ENCODE measurements at places on chromosomes 5 and 9.
A peak's percentile ranks its signal among the peaks of the same experiment; 100 is the strongest.

GRCh38 chr5:337563-338130 lies 16.1 kb downstream of the AHRR start:
- no peak for DNase-seq

DNA sequence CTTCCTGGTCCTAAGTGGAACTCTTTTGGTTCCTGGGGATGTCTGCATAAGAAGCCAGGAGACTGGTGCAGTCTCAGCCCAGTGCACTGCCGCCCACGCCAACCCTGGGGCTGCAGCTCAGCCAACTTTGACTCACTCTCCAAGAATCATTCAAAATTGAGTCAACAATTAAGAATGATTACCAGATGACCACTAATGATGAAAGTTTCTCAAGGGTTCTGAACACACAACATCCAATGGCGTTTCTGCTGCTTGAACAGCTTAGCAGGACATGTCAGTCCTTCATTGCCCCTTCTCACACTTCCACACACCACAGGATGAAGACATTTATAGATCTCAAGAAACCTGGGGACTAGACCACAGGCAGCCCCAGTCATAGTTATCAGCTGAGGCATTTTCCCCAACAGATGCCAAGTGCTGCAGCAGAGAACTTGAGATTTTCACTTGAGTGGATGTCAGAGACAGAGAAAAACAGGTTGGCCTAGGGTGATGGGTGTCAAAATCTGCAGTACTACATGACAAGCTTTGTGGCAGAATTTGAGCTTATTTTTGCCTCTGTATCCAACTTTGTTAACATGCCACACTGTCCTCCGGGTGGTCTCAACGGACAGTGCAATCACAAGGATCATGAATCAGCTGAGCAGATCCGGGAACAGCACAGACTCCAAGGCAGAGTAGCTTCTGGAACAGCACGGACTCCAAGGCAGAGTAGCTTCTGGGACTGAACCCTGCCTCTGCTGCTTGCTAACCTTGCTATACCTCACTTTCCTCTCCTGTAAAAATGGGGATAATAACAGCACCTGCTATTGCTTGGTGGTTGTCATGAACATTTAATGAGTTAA lies 356.1 kb downstream of the SPOCK1 start:
- no peak for DNase-seq

DNA sequence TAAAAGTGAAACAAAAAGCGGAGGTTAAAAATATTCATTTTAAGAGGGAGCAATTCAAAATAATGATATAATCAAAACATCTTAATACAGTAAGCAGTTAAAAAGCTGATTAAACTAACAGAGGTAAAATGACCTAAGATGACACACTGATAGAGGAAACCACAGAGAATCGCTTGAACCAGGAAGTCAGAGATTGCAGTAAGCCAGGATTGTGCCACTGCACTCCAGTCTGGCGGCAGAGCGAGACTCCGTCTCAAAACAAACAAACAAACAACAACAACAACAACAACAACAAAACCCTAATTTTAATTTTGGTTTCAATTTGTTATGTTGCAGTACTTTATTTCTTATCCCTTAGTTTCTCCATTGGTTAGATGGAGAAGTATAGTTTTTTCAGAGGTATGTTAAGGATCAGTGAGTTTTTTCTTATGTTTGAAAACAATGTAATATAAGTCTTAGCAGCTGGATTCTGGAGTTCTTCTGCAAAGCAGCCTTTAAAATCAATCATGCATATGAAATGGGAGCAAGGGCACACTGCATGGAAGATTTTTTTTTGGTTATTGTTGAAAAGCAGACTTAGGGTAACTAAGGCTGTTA lies 58.5 kb downstream of the MLANA start:
- DNase-seq, result peak; percentile 38

GRCh38 chr5:61600945-61601511 lies 269.0 kb downstream of the ZSWIM6 start:
- DNase-seq, result no peak

GRCh38 chr5:10424124-10424731 lies 17.5 kb upstream of the ROPN1L start:
- no peak for DNase-seq

DNA sequence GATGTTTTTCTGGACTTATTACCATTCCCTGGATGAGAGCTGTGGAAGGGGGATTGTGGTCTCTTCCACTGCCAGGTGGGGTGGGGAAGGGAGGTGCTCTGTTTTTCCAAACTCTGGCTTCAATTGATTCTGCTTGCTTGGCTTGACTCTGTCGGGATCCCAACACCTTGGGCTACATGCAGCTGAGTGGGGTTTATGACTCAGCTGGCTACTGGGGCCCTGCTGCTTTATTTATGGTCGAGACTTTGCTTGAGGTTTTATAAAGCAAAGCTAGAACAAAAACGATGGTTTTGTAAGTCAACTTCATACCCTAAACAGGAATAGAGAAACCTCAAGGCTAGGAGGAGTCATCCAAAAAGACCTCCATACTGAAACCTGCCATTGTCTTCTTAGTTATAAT lies 76.3 kb downstream of the AOPEP start:
- peak; percentile 45 for DNase-seq

GRCh38 chr9:129036923-129037766 lies 719 bp downstream of the MIGA2 start:
- DNase-seq, result no peak

GRCh38 chr9:136175616-136176197 lies 29.2 kb downstream of the LHX3 start:
- DNase-seq, result no peak

DNA sequence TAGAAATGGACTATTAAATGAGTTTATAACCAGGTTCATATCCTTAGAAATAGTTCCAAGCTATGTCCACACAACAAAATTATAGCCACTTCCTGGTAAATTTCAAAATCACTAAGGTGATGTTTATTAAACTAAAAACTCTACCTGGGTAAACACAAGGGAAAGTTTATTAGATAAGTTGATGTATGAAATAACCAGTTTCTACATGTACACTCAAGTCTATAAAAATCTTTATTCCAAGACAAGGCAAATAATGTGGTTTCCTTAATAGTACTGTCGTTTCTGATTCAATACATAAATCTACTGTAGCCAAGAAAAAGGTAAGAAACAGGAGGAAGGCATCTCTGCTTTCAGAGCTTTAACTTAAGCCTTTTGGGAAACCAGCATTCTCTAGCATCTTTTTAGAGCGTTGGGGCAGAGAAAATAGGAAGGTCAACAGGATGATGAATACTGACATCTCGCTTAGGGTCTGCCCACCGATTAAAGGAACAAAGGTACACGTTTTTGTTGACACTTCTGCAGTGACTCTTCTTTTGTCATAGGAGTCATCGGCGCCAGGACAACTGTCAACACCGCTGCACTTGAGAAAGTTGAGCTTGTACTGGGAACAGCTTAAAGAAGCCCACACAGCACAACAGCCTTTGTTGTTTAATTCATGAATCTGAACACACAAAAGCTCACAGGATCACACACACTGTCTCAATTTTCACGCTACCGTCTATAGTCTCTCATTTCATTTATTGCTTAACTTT lies 513.6 kb downstream of the SLCO4C1 start:
- DNase-seq, result no peak

DNA sequence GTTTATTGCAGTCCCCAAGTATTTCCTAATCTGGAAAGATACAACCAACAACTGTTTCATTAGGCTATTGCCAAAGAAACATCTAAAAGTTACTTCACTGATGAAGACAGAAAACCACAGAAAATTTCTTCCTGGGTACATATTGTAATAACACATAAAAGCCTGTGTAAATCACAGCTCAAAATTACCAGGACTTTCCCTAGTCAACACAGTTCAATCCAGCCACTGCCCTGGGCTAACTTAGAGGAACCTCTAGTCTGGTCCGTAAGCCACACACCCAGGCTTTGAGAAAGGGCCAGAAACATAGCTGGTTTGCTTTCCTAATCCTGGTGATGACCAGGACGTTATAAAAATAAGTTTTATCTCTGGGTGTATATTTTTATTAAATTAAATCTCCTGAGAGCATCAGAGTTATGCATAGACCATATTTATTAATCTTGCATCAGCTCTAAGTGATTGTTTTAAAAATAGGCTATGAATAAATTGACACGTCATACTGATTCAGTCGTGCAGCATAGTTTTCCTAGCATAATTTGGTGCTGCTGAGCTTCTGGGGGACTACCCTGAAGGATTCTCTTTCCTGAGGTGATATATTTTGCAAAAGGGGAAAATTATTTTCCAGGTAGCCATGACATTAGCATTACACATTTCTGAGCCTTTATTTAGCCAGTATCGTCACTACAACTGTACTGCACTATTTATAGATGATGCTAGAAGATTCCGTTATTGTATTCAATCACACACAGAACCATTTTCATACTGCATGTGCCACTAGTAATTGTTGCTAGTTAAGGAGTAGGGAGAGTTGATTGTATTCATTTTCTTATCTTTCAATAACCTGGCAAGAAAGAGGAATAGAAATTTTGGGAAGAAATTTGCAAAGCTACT lies 12.6 kb upstream of the MUSK start:
- DNase-seq, result no peak
